ENCODE measurements at places on chromosomes 7 and 10. TPM values are rescaled to one million over a fixed set of nuclear protein-coding genes. Genes with fewer than 3 reads are reported as not detected.

DNA sequence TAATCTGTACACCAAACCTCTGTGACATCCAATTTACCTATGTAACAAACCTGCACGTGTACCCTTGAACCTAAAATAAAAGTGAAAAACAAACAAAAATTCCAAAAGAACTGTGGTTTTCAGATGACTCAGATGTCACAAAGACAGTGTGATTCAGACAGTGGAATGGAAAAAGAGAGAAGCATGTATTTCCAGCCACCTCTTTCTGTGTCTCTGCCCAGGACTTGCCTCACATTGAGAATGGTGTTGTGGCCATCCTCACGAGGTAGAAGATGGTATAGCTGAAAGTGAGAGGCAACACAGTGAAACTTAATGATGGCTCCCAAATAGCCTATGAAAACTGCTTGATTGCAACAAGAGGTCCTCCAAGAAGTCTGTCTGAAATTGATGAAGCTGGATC, 78.0 kb downstream of the ARL5B start:
- no peak overlapping the region for H3K4me3 ChIP-seq
- peaks cover 5% of the 10 kb centered on the region for H3K27me3 ChIP-seq
- no peak overlapping the region for H3K27ac ChIP-seq
- H3K36me3 ChIP-seq, result no peaks in the 10 kb centered on the region
- H3K4me1 ChIP-seq, result no peaks in the 10 kb centered on the region

GRCh38 chr7:152660021-152660420, 15.9 kb downstream of the XRCC2 start:
- H3K4me3 ChIP-seq, result no peak overlapping the region
- H3K4me1 ChIP-seq, result no peaks in the 10 kb centered on the region
- H3K36me3 ChIP-seq, result peaks cover 39% of the 10 kb centered on the region
- DNase-seq, result no peak

- no peaks in the 10 kb centered on the region for H3K4me1 ChIP-seq
- DNase-seq, result no peak
- no peak overlapping the region for H3K4me3 ChIP-seq
Observed at GRCh38 chr10:77424257-77424656, 213.4 kb downstream of the KCNMA1 start.

DNA sequence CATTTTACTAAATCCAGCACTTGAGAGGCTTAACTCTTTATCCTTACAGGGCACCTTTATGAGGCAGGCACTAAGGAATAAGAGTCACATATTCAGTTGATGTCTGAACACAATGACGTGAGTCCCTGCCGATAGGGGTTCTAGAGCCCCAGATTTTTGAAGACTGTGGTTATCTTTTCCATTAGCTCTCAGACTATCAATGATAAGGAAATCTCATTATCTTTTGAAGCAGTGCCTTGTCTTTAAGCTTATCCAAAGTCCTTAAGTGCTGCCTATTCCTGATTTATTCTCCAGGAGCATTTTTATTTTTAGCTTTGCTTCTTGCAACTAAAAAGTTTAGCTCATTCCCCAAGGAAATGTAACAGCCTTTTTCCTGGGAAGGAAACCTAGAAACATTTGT, 444.1 kb upstream of the LRRN3 start:
- H3K27ac ChIP-seq, result no peak overlapping the region
- no peaks in the 10 kb centered on the region for H3K27me3 ChIP-seq
- H3K4me3 ChIP-seq, result no peak overlapping the region

GPR15LG gene
- total RNA-seq, result not detected

Data from GM23338 (cell line).